GM10248 (cell line): ENCODE measurements at places on chromosomes 7 and 10.

DNA sequence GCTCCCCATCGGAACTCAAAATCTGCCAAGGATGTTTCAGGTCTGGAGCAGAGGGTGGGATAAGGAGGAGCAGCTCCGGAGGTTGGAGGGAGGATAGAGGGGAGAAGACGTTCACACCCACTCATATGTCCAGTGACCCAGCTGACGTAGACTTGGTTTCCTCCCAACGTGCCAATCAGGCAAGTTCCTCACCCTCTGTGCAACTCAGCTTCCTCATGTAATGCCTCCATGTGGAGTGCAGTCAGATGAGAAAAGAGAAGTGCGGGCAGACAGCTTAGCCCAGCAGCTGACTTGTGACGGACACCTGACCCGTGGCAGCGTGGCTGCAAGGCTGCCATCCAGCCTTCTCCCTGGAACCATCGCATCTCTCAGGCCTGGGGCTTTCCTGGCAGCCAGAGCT lies 86.8 kb downstream of the NPTX2 start:
- DNase-seq: no peak

DNA sequence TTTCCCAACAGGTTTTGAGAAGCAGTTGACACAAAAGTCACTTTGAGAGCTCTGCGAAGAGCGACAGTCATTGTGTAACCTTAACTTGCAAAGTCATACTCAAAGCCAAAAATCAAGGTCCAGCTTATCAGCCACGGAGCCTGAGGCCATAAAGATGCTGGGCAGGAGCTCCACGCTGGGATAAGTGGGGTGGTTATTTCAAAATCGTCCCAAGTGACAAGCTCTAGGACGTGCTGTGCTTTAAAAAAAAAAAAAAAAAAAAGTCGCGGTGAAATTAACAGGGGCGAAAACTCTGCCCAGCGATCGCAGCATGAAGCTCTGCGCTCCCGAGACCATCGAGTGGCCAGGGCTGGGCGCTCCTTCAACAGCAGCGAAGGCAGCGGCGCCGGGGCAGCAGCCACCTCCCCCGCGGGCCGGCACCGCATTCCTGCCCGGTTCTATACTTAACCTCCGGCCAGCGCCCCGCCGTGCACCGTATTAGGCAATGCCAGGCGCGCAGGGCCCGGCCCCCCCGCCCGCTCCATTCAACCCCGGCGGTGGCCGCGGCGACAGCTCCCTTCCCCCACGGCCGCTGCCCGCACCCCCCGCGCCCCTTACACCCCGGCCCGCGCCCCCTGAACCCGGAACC lies 657 bp downstream of the HACD1 start:
- DNase-seq: peak; percentile 40

- no peak for DNase-seq
Observed at GRCh38 chr7:71535616-71536015, 403.7 kb downstream of the GALNT17 start.

- no peak for DNase-seq
Observed at GRCh38 chr7:75611557-75612178, 119.5 kb downstream of the SPDYE5 start.

DNA sequence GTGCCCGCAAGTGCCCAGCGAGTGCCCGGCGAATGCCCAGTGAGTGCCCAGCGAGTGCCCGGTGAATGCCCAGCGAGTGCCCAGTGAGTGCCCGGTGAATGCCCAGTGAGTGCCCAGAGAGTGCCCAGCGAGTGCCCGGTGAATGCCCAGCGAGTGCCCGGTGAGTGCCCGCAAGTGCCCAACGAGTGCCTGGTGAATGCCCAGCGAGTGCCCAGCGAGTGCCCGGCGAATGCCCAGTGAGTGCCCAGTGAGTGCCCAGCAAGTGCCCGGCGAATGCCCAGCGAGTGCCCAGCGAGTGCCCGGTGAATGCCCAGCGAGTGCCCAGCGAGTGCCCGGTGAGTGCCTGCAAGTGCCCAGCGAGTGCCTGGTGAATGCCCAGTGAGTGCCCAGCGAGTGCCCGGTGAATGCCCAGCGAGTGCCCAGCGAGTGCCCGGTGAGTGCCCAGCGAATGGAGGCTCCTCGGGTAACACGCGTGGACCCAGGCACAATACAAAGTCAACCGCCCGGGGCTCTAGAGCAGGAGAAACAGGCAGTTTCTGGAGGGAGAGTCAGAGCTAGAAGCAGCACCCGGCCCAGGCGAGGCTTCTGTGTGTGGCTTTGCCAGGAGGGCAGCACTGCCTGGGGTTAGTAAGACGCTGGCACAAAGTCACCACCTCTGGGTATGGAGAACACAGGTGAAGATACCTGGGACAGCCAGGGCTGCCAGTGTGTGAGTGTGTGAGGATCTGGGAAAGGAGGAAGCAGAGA lies 38.2 kb upstream of the CFAP46 start:
- DNase-seq: no peak

DNA sequence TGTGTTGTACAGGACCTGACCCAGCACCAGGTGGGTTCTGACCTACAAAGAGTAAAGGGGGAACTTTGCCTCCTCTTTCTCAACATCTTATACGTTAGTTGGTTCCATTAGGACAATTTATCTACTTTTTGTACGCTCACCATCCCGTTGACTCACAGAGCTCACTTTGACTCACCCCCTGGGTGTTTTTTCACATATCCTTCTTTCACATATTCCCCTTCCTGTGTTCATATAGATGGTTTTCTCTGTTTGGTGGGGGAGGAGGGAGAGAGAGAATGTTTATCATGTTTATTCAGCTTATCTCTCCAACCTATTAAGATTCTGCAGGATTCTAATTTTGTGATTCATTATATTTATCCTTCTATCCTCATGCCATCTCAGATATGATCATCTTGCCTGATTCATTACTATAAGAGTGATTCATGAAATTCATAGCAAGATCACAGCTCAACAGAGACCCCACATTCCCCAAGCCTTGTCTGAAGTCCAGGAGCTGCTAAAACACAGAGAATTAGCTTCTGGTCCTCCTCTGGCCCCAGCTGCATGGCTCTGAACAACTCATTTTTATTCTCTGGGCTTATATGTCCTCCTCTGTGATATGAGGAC lies 37.2 kb downstream of the PRSS2 start:
- DNase-seq: no peak

GRCh38 chr7:36455646-36456045 lies 66.0 kb downstream of the ANLN start:
- no peak for DNase-seq

DNA sequence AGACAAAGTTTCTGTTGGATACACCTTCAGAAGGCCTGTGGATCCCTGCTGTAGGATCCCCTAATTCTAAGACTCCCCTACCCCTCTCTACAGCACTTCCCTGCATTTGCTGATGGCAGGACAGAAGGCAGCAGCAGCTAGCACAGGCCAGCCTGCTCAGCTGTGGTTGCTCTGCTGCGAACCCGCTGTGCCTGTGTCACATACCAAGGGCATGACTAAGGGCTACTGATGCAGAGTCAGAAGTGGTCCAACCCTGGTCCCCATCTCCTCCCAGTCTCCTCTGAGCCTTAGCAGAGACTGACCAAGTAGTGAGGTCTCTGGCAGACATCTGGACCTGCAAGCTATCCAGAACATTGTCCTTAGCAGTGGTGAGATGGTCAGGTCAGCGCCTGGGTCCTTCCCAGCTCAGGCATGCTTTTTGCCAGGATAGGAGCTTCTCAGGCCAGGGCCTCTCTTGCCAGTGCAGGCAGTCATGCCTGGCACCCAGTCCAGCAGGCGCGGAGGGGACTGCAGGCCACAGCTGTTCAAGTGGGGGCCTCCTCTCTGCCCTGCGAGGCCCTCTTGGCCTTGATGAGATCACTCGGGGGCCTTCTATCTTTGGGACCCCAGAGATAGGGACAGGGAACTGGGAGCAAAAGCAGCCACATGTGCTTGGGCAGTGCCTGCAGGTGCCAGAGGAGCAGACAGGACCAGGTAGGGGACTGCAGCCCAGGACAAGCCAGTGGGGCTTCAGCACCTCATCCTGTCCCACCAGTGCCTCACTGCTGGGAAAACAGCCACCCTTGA lies 146.4 kb downstream of the ZNF248 start:
- DNase-seq: no peak

DNA sequence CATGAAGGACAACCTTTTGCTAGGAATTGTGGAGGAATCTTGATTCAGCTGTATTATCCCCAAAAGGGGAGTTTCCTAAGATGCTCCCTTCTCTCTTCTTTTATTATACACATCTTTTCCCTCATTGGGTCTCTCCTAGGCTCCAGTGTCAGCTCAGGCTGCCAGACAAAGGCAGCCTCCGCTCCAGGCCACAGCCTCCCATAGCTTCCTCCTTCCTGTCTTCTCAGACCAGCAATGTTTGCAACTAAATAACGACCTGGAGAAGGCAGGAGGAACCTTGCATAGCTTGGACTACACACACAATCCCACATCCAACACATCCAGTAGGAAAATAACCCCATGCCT lies 12.3 kb downstream of the SFXN3 start:
- no peak for DNase-seq

DNA sequence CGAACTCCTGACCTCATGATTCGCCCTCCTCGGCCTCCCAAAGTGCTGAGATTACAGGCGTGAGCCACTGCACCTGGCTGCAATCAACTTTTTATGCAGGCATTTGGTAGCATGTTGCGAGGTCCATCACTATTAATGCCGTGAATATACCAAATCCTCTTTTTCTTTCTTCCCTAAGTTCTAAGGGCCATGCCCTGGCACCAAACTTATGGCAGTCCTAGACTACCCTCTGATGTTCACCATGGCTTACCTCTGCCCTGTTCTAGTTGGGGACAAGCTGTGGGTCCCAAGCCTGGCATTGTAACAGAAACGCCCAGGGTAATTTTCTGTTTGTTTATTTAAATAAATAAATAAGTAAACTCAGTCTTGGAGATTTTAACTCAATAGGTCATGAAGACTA lies 13.3 kb downstream of the PRSS2 start:
- DNase-seq: no peak

DNA sequence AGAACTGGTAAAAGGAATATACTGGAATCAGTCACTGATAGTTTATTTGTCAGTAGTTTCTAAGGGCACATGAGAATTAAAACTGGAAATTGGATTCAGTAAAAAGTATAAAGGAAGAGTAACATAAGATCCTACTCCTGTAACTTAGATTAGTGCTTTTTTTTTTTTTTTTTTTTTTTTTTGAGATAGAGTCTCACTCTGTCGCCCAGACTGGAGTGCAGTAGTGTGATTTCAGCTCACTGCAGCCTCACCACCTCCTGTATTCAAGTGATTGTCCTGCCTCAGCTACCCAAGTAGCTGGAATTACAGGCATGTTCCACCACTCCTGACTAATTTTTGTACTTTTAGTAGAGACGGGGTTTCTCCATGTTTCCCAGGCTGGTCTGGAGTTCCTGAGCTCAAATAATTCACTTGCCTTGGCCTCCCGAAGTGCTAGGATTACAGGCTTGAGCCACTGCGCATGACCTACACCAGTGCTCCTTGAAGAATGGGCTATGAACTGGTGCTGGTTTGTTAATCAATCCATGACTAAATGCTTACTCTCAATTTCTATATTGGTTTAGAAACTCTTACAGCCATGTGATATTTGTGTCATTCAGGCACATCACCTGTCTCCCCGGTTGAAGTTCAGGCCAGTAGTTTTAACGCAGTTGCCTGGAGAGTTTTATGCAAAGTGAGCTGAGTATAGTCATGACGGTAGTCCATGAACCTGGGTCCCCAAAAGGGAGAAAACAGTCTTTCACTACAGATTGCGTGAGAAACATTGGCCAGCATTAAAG lies 65.0 kb downstream of the ZEB1 start:
- peak; percentile 66 for DNase-seq

DNA sequence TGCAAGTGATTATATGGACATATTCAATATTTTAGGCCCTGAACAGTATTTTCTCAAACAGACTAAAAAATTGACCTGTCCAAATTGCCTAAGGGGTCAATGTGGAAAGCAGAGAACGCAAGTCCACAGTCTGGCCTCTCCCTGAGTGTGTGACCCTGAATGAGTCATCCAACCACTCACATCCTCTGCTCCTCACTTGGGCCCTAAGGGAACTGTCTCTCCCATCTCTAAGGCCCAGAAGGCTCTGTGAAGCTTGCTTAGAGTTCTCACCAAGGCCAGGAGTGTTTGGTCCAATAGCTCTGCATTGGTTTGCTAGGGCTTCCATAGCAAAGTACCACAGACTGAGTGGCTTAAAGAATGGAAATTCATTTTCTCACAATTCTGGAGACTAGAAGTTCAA lies 155.1 kb downstream of the LSM5 start:
- no peak for DNase-seq

DNA sequence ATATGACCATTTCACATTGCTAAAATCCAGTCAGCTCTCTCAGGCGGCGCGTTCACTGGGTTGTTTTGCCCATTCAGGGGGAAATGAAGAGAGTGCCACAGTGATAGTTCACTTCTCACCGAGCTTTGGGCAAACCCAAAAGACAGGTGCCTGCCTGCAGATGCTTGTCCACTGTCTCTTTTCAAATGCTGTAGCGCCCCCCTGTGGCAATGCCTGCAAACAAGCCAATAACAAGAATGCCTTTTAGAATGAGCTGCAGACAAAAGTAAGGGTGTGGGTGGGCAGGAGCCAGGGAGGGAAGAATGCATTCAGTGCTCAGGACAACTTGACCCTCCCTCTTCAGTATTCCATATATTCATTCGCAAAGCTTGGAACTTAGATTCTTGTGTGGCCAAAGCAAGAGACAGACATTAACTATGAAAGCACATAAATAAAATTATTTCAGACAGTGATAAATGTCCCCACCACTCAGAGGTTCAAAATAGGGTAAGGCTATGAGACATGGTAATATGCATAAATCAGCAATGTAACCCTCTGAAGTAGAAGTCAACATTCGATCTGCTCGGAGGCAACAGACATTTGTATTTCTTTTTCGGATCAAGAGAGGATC lies 86.9 kb downstream of the JAZF1 start:
- DNase-seq: peak; percentile 29

DNA sequence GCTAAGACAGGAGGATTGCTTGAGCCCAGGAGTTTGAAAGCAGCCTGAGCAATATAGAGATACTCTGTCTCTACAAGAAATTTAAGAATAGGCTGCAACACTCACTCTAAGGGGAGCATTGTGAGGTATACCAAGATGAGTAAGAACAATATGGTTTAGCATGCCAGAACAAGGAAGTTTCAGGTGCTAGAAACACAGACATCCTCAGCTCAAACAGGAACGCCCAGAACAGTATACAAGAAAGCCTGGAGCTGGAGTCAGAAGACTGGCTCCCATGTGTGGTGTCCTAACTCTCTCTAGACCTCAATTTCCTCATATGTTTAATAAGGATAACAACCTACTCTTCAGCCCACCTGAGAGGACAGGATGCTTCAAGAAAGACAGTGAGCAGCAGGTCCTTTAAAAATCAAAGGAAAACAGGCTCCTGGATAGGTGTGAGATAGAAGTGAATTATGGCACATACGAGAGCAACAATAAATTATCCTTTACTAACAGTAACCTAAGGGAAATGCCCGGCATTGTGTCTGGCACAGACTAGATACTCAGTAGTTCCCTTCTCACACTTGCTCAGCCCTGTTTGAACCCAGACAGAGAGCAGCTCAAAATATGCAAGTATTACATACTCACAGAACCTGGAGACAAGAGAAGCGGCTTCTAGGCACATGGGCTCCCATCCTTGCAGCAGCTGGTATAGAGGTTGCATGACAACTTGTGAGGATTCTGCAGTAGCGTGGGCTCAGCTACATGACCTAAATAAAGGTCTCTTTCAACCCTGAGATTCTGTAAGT lies 45.4 kb downstream of the KAT6B start:
- peak; percentile 61 for DNase-seq

- no peak for DNase-seq
Observed at GRCh38 chr7:157637216-157637949, 300.6 kb downstream of the DNAJB6 start.

GRCh38 chr7:55326945-55327626 lies 38.1 kb upstream of the LANCL2 start:
- no peak for DNase-seq
